ENCODE measurements at places on chromosomes 5 and 9. TPM values are rescaled to one million over a fixed set of nuclear protein-coding genes. Genes with fewer than 3 reads are reported as not detected.

- no peak for DNase-seq
These were observed 101.8 kb downstream of the SPRY4 start for GRCh38 chr5:142222866-142223558.

GRCh38 chr5:173001229-173001841 is 17.8 kb downstream of the ATP6V0E1 start:
- DNase-seq: no peak

GRCh38 chr5:60959156-60959555 is 14.2 kb downstream of the NDUFAF2 start:
- DNase-seq: peak; percentile 40

DNA sequence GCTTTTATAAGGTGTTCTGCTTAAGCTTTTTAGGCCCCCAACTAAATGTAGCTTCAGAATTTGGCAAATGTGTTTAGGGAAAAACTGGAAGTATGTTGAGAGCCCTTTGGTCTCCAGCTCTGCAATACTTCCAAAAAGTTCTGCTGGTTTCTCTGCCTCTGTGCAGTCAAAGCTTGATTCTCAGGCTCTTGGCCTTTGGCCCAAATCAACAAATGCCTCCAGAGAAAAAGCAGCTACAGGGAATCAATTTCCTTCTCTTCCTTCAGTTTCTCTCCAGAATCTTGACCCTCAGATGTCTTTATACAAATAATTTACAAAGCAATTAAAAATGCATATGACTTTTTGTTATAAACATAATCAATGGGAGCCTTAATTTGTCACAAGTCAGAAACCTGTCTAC is 235.7 kb downstream of the COMMD10 start:
- no peak for DNase-seq

DNA sequence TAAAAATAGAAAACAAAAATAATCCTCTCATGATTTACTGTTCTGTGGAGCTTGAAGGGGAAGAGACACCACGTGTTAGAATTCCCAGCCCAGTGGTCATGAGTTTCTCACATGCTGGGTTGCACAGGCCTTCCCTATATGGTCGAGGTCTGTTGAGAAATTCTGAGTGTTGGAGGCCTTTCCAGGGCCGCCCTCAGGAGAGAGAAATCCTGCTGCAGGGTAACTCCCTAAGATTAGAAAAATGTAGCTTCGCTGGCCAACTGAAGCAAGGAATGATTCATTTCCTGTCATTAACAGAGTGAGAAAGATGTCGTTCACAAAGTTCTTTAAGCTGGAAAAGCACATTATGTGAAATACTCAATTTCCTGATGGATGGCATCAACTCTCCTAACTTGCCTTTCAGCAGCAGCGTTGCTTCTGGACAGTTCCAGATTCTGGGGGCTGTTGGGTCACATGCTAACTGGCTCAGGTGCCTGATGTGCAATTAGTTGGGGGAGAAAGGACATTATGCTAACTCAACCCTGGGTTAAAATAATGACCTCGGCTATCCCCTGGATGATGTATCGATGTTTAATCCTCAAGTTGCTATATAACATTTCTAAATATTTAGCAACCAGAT is 104.8 kb upstream of the CD180 start:
- no peak for DNase-seq

DNA sequence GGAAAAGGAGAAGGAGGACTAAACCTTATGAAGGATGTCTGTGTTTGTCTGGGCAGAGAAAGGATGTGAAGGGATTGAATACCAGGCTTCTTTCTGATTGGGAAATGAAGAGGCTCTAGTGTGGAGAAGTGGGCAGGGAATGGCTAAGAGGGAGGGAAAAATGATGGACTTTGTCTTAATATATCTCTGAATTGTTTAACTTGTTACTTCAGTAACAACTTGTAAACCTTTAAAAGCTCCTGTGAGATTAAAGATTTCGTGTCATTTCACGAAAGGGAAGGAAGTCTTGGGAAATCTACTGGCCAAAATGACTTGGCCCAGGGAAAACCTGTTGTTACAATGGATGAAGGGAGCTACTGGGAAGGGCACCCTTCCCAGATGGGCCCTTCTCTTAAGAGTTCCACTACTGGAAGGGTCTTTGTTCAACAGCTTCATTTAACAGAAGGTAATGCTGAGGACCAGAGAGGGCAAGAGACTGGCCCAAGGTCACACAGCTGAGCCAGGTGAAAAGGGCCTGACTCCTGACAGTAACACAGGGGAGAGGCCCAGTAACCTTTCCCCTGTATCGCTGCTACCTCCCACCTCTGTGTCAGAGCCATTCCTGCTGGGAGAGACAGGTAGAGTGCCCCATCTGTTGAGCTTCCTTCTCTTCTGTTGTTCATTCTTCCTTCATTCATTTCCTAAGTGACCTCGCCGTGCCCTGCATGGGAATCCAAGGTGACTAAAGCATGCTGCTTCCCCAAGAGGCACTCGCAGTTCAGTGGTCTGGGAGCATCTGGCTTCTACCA is 5.1 kb upstream of the TCOF1 start:
- no peak for DNase-seq

DNA sequence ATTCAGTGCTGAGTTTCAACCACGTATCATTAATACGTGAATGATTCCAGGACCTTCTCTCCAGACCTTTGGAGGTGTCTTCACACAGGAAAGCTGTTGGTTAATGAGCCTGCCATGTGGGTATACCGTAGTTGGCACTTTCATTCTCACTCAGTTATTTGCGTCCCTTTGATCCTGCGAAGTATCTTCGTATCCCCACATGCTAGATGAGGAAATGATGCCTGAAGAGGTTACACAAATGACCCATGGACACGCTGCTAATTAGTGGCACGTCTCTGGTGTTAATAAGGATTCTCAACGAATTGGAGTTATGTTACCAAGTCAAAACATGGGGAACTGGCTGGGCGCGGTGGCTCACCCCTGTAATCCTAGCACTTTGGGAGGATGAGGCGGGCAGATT is 65.7 kb upstream of the GNE start:
- no peak for DNase-seq

DNA sequence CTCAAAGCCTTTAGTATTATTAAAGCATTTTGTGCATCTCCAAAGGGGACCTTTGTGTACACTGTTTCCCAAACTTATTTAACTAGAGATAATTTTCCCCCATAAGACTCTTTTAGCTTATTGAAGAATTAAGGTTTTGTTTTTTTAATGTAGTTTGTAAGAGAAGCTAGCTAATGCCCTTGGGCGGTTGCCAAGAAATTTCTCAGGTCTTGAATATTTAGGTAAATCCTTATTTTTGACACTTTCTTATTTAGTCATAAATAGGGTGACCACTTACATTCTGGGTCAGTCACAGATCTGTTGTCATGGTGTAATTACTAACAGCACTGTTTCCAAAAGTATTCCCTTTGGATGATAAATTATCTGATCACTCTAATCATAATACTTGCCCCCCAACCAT is 27.2 kb downstream of the TNFAIP8 start:
- no peak for DNase-seq

DNA sequence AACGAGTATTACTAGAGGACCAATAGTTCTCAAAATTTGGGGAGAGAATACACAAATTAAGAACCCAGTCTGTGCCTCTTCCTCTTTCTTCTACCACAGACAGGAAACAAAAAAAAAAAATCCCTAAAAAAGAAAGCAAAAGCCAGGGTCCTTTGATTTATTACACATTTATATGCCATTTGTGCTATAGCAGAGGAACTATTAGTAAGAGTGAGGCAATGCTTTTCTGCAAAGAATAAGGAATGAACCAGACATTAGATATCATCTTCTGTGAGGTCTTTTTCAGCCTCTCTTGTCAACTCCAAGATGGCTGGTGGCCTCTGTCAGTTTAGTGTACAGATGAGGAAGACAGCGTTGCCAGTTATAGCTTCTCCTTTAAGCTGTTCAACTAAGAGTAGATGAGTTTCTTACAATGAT is 127.6 kb downstream of the RFX3 start:
- no peak for DNase-seq

GRCh38 chr5:178413988-178414387 is 176.2 kb downstream of the COL23A1 start:
- no peak for DNase-seq

GRCh38 chr9:75010570-75010969 is 17.5 kb downstream of the CARNMT1 start:
- DNase-seq: no peak

GRCh38 chr5:179378116-179378440 is 32.8 kb upstream of the ADAMTS2 start:
- no peak for DNase-seq

GRCh38 chr9:88682431-88682831 is 147.5 kb downstream of the NXNL2 start:
- no peak for DNase-seq

- no peak for DNase-seq
These were observed 12.8 kb downstream of the OSTF1 start for GRCh38 chr9:75101004-75101588.

DNA sequence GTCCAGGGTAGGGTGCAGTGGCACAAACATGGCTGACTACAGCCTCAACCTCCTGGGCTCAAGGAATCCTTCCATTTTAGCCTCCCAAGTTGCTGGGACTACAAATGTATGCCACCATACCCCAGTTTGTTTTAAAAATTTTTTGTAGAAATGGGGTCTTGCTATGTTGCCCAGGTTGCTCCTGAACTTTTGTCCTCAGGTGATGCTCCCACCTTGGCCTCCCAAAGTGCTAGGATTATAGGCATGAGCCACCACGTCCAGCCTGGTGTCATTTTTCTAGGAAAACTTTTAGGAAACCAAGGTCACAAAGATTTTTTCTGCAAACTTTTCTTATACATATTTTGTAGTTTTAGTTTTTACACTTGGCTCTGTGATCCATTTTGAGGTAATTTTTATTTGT is 10.8 kb downstream of the RMI1 start:
- no peak for DNase-seq

DNA sequence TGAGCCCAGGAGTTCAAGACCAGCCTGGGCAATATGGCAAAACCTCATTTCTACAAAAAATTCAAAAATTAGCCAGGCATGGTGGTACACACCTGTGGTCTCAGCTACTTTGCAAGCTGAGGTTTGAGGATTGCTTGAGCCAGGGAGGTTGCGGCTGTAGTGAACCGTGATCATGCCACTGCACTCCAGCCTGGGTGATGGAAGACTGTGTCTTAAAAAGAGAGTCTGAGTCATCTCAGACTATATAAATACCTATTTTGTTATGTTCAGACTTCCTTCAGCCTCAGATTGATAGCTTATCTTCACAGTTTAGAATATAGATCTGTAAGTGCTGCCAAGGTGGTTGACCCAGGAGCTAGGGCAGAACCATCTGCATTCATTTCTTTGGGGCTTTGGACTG is 1.6 kb upstream of the PAIP2 start:
- no peak for DNase-seq

- DNase-seq: no peak
These were observed 102.4 kb downstream of the DAPK1 start for GRCh38 chr9:87599901-87600610.

DNA sequence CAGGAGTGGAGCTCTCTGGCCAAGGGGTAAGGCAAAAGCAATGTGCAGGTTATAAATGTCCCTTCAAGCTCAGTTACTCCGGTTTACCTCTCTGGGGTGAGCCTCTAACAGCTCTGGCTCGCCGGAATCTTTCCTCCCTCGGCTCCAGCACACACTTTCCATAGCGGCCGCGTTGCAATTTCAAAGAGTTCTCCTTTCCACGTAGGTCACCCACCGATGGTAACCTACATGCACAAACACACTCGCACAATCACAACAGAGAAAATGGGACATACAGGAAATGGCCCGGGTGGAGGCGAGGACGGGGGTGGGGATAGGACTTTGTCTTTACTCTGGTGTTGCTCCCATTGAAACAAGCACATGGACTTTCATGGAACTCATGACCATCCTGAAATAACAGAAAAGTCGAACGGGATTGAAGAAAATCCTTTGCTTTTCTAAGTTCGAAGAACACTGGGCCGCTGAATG is 1.2 kb downstream of the LHFPL2 start:
- DNase-seq: peak; percentile 26

- DNase-seq: no peak
These were observed 1124.6 kb upstream of the ACO1 start for GRCh38 chr9:31259824-31260223.

DNA sequence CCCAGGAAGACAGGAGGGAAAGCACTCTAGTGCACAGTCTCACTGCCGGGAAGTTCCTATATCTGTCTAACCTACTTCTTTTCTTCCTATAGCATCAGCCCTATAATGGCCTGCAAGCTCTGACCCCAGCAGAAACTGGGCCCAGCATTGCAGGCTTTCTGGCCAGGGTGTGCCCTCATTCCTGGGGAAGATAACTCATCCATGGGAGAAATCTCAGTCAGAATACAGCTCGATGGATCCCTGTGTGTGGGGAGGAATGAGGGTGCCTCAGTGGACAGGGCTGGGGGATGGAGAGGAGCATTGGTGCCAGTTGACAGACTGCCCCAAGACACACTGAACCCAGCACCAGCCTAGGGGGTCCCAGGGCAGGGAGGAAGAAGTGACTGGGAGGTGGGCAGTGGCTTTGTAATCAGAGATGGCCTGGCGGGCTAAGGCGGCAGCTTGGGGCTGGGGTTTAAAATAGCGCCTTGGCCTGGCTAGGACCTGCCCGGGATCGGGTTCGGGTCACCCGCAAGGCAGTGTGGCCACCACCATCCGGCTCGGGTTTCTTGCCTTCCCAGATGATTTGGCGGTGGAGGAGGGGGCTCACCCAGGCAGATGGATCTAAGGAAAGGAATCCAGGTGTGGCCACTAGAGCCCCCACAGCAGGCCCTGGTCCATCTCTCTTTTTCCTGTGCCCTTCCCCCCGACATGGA is 7.6 kb upstream of the CXXC5 start:
- no peak for DNase-seq

DNA sequence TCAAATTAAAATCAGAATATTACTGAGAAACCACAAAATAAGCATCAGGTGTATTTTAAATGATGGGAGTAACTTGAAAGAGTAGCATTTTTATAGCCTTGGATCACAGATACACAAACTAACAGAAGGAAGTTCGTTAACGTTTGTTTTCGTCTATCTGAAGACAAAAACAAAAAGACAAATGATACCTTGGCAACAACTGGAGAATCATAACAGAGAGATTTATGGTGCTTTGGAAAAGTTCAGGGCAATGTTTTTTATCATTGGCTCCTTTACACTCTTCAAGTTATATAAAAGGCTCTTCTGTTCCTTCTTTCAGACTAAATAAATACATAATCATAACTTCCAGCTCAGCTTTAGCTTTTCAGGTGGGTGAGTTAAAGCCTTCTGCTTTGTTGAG is 128.1 kb upstream of the VLDLR start:
- no peak for DNase-seq

- no peak for DNase-seq
These were observed 13.3 kb downstream of the SLC25A46 start for GRCh38 chr5:110751902-110752762.

DNA sequence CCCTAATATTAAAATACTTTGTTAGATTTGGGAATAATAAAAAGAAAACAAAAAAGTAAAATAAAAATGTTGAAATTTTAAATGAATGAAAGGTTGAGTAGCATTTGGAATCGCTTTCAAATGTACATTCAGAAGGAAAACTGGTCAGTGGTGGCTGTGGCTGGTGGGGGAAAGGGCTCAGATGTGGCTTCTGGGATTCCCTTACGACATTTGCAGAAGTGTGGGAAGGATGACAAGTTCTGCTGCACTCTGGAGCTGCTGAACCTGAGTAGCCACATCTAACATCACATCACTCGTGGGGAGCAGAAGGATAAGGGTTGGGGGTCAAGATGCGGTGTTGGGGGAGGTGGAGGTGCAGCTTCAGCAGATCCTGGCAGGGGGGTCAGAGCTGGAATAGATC is 25.6 kb upstream of the CAST start:
- DNase-seq: no peak

Gene SYK
- total RNA-seq: not detected

Gene DOK3
- total RNA-seq: 0.85 TPM

Gene GPR150
- total RNA-seq: not detected

Gene IL33
- total RNA-seq: not detected

Gene PCDHGB2
- 0.18 TPM for total RNA-seq

Gene CCDC180
- 2.4 TPM for total RNA-seq

Gene FEM1C
- total RNA-seq: 7.8 TPM

Gene PCYOX1L
- 13.0 TPM for total RNA-seq

Gene PPP6C
- 58.9 TPM for total RNA-seq

Gene PLAC8L1
- total RNA-seq: not detected
